ENCODE measurements at places on chromosomes 11 and 22.

DNA sequence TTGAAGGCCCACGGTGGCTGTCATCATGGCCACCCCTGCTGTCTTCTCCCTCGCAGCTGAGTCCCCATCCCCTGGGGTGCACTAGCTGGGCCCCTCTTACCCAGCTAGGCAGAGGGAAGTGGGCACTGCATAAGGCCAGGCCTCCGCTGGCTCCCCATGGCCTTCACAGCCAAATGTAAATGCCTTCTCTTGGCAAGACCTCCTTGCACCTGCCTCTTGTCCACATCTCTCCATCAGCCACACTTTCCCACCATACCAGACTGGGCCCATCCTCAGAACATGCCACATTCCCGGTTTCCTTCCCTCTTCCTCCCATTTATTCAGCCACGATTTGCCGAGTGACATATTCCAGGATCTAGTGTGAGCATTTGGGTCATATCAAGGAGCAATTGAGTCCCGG lies 49.7 kb downstream of the NECTIN1 start:
- no peak for DNase-seq

- DNase-seq = no peak
Observed at GRCh38 chr22:31790240-31790639, 36.4 kb downstream of the DEPDC5 start.

DNA sequence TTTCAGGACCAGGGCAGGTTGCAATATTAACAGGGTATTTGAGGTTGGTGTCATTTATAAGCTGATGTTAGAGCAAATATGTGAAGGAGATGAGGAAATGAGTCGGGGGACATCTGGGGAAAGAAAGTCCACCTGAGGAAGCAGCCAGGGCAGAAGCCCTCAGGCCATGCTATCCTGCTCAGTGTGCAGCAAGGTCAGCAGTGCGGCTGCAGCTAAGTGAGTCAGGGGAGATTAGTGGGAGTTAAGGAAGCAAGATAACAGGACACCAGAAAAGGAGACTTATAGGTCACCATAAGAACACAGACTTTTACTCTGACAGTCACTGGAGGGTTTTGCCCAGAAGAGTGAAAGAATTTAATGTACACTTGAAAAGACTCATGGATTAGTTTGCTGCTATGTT lies 468.9 kb downstream of the NTM start:
- DNase-seq = no peak

DNA sequence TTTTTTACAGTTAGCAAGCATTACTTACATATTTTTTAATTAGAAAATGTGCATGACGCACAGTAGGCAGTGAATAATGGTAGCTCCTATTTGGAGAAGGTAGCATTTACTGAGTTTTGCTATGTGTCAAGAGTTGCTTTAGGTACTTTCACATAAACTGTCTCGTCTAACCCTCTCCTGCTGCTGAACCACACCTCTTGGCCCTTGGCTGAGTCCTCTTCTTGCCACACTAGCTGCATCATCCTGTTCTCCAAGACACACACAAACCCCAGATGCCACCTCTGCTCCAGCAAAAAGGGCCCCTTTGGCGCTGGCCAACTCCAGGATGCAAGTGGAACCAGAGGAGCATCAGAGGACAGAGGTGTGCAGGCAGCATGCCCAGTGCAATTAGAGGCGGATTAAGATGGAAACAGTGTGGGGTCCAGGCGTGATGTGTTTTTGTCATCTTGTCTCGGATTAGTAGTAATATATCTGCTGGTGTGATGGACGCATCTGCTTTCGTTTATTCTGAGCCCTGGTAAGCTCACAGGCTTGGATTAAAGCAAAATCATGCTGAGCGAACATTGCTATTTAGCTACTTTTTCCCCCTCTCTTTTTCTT lies 367.0 kb upstream of the CADM1 start:
- no peak for DNase-seq

DNA sequence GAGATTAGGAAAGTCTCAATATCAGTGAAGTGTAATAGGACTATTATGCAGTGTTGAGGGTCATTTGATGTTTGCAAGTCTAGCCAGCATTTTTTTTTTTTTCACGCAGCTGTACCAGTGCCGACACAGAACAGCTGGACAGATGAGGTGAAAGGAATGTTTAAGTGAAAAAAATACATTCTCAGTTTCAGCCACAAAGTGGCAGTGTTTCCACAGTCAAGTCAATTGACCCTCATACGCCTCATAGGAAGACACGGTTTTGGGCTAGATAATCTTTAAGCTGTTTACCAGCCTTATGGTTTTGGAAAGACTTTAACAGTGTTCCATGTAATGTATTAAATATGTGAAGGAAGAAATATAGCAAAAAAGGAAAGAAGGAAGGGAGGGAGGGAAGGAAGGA lies 349.9 kb upstream of the ANO3 start:
- DNase-seq = peak; percentile 65

- peak; percentile 4 for DNase-seq
Observed at GRCh38 chr11:29751618-29752017, 265.2 kb downstream of the KCNA4 start.

DNA sequence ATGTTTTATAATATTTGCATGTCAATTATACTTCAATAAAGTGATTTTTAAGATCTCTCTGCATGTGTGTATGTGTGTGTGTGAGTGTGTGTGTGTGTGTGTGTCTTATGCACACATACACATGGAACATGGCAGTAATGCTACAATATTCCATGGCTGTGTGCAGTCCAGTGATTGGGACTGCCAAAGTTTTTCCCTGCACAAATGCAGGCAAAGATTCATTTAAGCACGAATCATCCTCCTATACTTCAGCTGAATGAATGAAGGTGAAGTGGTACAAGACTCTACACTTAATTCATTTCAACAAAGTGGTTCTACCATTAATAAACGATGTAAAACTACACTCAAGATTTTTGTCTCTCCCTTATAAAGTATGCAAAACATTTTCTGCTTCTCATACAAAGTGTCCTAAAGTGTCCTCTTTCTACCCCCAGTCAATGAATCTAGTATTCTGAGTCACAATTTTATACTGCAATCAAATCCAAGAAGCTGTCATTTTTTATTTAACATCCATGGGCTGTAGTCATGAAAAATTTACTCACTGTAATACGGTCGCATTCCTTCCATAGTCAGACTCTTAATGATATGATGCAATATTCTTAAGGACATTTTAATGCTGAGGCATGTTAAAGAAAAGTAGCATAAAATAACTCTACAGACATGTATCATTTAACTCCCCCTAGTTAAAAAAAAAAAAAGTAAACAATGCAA lies 132.4 kb downstream of the TTC28 start:
- DNase-seq = peak; percentile 95

DNA sequence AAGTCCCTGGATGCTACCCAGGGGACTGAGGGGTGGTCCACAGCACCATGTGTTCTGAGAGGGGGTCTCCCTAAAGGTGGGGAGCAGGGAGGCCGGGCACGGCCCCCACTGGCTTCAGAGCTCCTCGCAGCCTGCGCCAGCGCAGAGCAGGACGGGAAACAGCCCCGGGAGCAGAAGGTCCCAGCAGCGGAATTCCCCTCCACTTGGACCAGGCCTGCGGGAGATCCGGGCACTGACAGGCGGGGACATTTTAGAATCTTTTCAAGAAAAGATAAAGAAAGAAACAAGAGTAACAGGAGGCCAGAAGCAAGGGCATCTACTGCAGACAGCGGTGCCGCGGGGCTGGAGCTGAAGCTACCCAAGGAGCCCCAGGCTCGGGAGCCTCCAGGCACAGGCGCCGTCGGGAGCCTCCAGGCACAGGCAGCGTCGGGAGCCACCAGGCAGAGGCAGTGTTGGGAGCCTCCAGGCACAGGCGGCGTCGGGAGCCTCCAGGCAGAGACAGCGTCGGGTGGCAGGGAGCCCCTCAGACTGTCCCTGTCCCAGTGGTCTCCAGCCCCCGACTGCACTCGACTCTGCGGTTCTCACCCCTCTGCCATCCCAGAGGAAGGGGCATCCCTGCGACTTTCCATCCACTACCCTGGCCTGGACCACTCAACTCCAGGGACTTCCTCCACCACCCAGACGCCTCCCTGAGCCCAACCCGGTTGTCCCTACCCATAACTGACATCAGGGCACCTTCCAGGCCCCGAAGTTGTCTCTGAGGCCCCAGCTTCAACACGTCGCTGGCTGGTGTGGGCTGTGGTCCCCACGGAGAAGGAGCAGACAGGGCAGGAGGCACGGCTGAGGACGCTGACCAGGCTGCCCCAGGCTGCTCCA lies 211.1 kb downstream of the BRD1 start:
- no peak for DNase-seq

- DNase-seq = no peak
Observed at GRCh38 chr11:69208190-69209037, 52.7 kb downstream of the SMIM38 start.

DNA sequence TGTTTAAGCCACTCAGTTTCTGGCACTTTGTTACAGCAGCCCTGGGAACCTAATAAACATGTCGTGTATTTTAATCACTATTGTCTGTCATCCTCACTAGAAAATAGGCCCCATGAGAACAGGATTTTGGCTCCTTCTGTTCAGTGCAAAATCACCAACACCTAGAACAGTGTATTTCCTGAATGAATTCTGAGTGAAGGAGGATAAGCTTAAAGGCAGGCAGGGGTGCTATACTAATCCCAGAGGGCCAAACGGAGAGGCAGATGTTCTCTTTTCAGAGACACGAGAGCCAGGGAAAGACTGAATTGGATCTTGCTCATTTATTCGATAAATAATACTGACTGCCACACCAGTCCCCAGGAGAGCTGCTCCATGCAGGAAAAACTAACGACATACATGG lies 10.4 kb downstream of the SMCO4 start:
- no peak for DNase-seq

DNA sequence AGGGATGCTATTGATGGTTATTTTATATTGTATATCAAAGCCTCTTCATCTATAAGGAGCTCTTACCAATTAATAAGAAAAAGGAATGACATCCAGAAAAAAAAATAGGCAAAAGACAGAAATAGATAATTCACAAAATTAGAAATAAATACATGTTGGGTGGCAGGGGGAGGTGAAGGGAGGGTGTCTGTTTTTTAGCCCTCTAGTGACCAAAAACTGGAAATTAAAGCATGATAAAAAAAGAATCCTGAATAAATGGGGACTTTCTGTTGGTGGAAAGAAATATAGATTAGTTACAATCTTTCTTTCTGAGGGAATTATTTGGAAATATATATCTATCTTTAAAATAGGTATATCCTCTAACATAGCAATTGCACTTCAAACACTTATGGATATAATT lies 42.0 kb upstream of the TTC36 start:
- DNase-seq = no peak

DNA sequence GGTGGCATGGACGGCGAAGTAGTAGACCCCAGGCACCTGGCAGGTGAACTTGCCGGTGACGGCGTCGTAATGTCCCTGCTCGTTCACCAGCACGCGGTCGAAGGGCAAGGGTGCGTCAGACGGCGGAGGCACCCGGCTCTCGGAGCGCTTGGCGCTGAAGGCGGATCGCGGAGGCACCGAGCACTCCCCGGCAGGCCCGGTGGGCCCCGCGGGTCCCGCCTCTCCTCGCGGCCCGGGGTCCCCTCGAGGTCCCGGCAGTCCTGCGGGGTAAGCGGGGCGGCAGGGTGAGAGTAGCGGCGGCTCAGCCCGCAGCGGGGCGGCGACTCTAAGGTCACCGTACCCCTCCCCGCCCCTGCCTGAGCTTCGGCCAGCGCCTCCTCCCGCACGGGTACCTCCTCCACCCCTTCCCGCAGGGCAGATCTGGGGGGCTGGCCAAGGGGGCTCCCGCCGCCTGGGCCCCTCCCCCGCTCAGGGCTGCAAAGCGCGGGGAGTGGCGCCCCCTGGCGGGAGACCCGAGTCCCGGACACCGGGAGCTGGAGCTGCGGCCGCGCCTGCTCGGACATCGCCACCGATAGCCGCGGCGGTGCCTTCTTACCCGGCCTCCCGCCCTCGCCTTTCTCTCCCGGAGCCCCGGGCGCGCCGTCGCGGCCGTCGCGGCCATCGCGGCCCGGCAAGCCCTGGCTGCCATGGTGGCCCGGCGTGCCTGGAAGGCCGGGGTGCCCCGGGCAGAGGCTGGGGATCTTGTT lies 921 bp downstream of the C1QTNF5 start:
- peak; percentile 47 for DNase-seq

- no peak for DNase-seq
Observed at GRCh38 chr22:20090730-20091240, 10.7 kb downstream of the DGCR8 start.
